Stimulated activated CD8-positive, alpha-beta memory T cell treated with anti-CD3 and anti-CD28 coated beads, Interleukin-7, amount 100 ng/mL, for 4 hours (primary cell): ENCODE measurements at places on chromosomes 1 and 21.

DNA sequence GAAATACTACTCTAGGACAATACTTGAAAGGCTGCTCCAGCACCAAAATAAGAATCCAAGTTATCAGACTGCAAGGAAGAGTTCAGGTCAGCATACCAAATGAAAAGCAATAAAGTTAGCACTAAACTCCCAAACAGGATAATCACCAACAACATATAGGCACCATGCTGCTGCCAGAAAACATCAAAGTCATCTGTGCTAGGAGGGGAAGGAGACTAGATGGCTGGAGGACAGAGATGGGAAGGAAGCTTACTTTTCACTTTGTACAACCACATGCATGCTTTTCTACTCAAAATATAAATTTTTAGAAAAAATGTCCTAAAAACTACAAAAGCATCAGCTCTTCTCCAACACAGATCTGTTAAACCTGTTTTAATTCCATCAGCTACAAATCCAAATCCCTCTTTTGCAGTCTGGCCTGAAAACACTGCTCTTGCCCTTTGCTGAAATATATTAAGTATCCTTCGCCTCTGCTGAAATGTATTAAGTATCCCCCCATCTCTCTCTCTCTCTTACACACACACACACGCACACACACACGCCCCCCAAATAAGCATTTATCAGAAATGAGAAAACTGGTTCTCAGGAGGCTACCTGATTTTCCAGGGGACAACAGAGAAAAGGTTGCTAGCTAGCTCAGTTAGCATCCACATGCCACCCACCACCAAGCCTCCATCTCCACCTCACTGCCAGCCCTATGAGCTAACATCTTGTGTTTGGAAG, 1.5 kb downstream of the GATAD2B start:
- no peak for DNase-seq

GRCh38 chr1:3674100-3675094, 22.1 kb downstream of the TP73 start:
- no peak for DNase-seq

GRCh38 chr1:6090996-6091822, 45.5 kb downstream of the KCNAB2 start:
- DNase-seq, result no peak

- no peak for DNase-seq
Measured at GRCh38 chr1:38579056-38579455, 280.5 kb downstream of the RRAGC start.

GRCh38 chr1:162389021-162389818, 7.7 kb downstream of the C1orf226 start:
- DNase-seq, result no peak

DNA sequence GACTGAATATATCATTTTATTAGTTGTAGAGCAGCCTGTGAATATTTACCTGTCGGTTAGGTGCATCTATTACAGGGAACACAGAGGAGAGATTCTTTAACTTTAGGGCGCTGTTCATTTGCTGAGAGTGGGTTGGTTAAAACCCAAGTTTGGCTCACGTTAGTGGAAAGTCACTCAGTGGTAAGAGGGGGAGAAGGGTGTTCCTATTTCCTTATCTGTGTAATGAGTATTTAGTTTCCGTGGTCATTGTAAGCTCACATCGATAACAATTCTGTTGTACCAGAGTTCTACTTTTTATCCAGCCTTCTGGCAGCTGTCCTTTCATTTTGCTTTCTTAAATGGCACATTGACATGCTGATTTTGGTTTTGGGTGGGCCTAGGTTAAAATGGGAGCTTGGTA, 773.2 kb upstream of the ADAMTS5 start:
- no peak for DNase-seq

DNA sequence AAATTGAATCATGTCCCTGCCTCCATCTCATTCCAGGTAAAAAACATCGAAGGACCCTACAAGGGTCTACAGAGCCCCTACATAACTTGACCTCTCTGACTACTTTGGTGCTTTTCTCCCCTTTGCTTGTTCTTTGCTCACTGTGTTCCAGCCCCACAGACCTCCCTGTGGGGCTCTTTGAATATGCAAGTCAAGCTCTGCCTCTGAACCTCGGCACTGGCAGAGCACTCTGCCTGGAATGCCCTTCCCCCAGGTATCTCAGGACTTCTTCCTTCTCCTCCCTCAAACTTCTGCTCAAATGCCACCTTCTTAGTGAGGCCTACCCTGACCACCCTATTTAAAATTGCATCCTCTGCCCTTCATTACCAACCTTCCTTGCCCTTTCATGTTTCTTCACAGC, 87.8 kb upstream of the CD34 start:
- no peak for DNase-seq

GRCh38 chr1:219670426-219671149, 57.7 kb upstream of the ZC3H11B start:
- no peak for DNase-seq

DNA sequence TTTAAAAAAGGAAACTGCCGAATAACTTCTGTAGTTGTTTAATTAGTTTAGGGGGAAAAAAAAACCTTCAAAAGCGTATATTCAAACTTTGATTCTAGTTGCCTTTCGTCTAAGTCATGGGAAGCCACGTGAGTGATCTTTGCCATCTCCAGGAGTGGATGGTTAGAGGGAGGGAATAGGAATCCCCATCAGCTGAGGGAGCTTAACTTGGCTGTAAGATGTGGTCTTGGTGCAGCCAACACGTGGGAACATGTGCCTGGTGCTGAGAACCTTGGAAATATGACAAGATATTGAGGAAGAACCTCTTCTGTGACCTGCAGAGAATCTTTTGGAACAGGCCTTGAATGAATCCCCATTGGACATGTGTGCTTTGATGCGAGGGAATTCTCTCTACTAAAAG, 1.7 kb downstream of the BACE2 start:
- no peak for DNase-seq

GRCh38 chr1:18290740-18291412, 183.3 kb downstream of the IGSF21 start:
- DNase-seq, result no peak

DNA sequence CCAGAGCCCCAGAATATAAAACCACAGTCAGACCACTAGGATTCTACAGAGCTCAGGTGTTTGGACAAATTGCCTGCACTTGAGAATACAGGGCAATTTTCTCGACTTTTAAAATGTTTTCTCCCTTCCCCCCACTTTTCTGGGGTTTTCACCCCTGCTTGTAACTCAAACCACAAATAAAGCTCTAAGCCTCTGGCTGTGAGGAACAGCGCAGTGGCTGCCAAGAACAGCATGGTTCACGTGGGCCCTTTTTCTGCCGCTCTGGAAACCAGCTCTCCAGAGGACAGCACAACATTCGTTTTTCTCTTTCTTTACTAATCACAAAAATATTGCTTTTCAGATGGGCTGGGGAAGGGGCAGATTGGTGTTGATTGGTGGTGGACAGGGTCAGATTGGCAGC, 102.2 kb upstream of the JUN start:
- DNase-seq, result peak; percentile 15

- DNase-seq, result no peak
Measured at GRCh38 chr1:98045211-98045766, 124.5 kb upstream of the DPYD start.

DNA sequence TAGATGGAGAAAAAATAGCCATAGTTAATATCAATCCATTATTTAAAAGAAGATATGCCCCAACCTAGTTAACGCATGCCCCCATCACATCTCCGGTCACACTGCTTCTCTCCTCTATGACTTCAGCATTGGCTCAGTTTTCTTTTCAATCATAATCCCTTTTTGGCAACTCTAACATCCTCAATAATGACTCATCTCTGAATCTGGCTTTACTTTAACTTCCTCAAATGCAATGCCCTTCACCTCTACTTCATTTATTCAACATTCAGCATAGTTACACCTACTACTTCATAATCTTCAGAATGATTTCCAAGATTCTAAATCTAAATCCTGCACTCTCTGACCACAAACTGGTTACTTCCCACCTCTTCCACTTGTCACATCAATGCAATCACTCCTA, 417.3 kb downstream of the USH2A start:
- DNase-seq, result no peak

- DNase-seq, result no peak
Measured at GRCh38 chr1:172180501-172181285, 239.8 kb upstream of the C1orf105 start.

DNA sequence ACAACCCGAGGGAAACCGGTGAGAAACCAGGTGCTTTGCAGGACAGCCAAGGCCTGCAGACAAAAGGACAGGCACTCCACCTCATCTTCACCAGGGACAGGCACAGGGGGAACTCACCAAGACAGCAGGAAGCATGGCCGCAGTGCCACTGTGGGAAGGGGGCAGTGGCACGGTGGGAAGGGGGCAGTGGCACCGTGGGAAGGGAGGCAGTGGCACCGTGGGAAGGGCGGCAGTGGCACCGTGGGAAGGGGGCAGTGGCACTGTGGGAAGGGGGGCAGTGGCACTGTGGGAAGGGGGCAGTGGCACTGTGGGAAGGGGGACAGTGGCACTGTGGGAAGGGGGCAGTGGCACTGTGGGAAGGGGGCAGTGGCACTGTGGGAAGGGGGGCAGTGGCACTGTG, 28.4 kb upstream of the LRRC47 start:
- no peak for DNase-seq

GRCh38 chr1:46064708-46065107, 67.7 kb downstream of the PIK3R3 start:
- no peak for DNase-seq

DNA sequence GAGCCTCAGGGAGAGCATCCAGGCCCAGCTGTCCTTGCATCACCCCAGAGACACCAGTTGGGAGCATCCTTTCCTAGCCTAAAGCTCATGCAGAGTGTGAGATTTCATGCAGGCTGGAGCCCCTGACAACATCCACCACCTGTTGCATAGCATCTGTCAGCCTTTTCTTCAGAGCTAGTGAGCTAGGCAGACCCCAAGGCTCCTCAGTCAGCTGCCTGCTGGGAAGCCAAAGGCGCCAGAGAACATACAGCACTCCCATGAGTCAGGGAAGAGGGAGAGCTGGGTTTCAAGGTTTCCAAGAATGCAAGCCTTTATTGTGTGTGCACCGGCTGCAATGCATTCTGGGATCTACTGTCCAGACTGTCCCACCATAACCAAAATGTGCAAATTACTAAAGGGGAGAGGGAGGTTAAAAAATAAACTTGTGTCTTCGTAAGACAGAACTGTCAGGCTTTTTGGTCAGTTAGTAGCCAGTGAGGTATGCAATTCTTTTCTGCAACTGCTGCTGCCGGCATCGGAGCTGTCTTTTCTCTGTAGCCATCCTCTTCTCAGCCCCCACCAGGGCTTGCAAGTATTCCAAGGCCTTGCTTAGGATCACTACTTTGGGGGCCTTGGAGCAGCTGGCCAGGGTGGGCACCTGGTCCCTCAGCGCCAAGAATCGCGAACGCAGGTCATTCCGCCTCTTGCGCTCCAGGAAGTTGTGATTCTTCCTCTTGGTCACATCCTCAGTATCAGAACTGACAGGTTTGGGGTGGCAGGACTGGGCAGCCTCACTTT, 4.6 kb downstream of the MYCL start:
- DNase-seq, result no peak

DNA sequence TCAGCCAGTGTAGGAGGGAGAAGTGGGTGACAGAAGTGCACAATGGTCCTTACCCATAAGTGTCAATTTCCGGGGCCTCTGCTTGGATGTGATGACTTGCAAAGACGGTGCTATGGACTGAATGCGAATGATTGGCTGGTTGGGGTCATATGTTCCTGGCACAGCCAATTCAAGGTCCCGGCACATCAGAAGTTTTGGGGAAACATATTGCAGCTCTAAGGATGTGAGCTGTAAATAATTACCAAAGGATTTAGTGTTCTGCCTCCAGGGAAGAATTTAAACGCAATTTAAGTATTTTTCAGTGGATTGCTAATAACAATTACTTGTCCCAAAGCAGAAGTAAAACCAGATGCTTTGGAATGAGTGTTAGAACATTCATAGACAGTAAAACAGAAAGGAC, 26.9 kb upstream of the EXOSC10 start:
- DNase-seq, result no peak

DNA sequence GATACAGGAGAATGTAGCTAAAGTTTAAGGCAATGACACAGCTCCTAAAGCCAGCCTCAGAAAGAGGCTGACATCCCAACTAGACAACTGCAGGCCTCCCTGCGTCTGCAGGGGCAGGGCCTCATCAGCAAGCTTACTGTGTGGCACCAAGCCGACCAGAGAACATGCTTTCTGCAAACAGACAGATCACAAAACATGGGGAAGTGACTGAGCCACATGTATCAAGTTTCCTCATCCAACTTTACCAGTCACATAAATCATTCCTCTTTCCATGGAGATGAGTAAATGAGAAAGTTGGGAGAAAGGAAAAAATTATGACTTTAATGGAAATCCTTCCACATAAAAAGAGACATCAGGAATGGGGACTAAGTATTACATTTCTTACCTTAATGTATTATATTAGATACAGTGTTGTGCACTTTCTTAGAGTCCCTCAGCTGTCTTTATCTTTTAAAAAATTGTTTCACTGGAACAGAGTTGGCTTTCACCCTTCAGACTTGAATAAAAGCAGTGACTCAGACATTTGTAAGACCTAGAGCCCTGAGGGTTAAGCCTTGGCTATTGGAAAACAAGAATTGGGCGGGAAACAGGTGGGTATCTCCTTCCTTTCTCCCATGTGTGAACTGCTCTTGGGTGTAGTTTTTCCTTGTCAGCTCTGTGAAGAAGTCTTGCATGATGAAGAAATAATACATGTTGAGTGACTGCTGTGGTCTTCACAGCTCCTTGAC, 305.7 kb upstream of the SNX7 start:
- DNase-seq, result no peak

GRCh38 chr1:74673351-74674111, at the start of gene ERICH3:
TSS of gene ERICH3 (minus strand) at chr1:74673792. CDS start at chr1:74673519, 273 bp downstream.
- no peak for DNase-seq

DNA sequence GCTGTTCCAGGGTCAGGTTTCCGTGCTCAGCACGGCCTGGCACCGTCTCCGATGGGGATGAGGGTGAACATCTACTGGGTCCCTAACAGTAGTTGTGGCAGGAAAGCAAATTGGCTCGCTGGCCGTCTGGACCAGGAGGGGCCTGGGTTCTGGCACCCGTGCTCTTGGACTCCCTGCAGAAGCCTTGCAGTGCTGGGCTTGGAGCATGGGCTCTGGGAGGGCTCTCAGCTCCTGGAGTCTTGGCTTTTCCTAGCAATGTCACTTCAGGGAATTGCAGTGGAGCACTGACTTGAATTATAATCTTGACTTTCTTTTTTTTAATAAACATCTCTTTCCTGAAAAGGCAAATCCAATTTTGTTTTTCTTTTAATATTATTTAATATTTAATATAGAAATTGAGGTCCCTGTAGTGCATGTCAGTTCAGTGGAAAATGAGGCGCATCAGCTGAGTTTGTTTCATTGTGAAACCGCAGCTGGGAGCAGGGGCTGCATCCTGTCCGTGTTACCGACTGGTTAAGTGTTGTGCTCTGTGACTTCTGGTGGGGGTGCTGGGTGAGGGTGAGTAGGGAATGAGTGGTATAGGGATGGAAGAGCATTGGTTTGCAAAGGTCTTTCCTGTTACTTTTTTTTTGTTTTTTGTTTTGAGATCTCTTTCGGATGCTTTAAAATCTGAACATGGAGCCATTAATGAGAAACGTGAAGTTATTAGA, 64.1 kb downstream of the PEX14 start:
- DNase-seq, result no peak

DNA sequence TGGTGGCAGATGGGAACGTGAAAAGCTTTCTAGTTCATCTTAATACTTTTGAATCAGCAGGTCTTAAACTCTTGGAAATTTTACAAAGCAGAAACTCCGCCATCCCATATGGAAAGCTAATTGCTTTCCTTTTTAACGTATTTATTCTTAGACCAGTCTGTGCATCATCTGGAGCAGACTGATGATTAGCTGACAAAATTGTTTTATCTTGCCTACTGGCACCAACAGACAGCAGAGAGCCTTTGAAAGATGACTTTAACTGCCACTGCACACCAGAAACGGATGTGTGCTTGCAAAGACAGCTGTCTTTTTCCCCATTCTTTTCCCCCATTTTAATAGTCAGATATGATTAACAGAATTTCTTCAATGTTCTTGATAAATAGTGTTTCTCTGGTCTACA, 97.0 kb downstream of the PLD5 start:
- no peak for DNase-seq
